AG10803 (cell line): ENCODE measurements at places on chromosomes 1 and 21.

- peak; percentile 28 for DNase-seq
Measured at GRCh38 chr1:81681114-81681513, 119.6 kb upstream of the ADGRL2 start.

- DNase-seq: no peak
Measured at GRCh38 chr1:154158307-154159125, 3.6 kb upstream of the NUP210L start.

- DNase-seq: no peak
Measured at GRCh38 chr1:169964206-169964605, 70.5 kb upstream of the SCYL3 start.

DNA sequence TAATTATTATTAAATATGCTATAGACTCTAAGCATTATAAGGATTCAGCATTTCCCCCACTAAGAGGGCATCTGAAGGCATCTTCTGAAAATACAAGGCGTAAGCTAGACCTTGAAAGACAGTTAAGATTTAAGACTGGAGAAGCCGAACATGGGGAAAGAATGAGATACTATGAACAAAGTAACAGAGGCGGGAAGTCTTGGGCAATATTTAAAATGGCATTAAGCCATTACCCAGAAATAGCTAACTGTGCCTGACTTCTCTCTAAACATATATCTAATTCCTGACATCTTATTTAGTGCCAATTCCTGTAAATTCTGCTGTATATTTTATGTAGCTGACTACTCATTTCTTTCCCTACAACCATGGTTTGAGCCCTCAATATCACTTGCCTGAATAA, 20.9 kb downstream of the DPH5 start:
- peak; percentile 36 for DNase-seq

DNA sequence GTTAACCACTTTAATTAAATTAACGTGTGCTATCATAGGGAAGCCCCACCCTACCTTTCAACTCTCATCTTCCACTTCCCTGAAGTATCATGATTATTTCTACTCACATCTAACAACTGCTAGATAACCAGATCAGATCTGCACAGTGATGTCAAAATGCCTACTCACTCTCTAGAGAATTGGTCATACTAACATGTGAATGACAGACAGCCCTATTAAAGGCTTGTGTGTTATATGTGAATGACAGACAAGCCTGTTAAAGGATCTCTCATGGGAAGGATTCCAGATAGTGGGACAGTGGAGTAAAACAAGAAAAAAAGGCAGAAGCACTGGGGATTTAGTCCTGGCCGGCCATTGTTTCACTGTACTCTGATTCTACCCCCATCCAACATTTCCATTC, 12.6 kb downstream of the VTCN1 start:
- DNase-seq: no peak

DNA sequence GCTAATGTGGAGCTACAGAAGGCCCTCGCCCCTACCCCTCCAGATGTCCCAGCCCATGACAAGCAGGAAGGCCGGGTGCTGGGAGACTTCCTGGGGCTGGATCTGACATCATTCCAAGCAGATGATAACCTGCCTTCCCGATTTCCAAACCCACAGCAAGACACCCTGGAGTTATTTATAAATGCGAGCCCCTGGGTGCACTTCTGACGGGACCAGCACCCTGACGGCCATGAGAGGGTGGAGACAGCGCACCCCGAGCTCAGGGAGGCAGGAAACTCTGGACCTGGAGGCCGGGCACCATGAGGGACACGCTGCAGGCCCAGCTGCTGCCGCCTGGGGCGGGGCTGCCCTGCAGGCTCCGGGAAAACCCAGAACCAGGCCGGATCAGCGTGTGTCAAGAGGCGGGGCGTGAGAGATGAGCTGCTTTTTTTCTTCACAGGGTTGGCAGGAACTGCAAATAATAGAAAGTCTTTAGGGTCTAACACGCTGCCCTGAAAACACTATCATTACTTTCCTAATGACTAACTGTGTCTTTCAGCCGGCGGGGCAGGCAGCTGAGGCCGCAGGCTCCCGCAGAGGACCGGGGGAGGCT, 2.5 kb upstream of the PCBP3 start:
- DNase-seq: peak; percentile 63

- DNase-seq: no peak
Measured at GRCh38 chr1:96553811-96554210, 167.8 kb upstream of the PTBP2 start.

DNA sequence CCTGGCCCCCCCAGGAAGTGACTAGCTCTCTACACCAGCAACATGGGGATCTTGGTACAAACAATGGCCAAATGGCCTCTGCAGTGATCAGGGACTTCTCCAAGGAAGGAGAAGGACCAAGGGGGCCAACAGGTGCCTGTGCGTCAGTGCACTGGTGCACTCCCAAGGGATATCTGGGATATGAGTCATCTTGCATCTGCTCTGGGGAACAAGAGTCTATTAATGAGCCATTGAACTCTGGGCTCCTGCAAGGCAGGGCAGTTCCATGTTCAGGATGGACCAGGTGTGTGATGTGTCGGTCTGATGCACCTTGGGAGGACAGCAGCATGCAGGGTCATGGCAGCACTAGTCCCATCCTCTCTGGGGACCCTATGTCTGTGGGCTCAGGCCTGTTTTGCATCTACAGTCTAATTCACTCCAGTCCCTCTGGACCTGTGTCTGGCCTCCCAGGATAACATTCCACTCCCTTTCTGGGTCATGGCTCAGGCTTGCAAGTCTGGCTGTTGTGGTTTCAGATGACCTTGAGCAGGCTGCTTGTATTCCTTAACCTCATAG, 125.3 kb downstream of the TRABD2B start:
- no peak for DNase-seq

DNA sequence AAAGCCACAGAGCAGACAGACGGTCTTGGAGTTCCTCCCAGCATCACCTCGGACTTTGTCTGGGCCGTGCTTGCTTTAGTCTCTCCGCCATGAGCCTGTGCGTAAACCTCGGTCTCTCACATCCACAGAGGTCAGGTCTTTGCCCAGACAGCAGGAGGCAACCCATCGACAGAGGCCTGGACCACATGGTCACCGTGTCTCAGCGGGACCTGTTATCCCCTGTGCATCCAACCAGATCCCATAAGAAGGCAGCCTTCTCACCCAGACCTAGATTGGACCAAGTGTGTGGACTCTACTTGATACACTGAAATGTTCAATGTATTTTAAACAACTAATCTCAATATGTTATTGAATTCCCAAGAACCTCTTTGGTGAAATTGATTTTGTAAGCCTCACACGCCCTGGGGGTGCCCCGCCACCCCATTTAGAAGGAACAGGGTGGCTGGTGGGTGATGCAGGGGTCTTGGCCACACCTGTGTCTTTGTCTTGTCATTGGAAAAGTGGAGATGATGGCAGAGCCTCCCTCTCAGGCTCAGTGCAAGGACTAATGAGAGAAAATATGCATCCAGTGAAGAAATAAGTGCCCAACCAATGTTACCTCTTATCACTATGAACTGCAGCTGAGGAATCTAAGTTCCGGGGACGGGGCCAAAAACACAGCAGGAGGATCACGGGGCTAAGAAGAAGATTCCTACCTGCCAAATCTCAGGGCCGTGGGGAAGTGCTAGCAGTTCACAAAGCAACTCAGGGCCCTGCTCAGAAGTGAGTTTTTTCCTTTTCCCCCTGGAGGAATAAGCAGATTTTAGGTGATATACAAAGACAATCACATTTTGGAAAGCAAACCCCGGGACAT, 101.6 kb upstream of the BACE2 start:
- no peak for DNase-seq

- no peak for DNase-seq
Measured at GRCh38 chr1:232432313-232432712, 197.6 kb downstream of the SIPA1L2 start.

- no peak for DNase-seq
Measured at GRCh38 chr1:248923352-248924338, 17.6 kb downstream of the PGBD2 start.

- DNase-seq: no peak
Measured at GRCh38 chr1:67469431-67469830, 39.2 kb upstream of the SERBP1 start.

DNA sequence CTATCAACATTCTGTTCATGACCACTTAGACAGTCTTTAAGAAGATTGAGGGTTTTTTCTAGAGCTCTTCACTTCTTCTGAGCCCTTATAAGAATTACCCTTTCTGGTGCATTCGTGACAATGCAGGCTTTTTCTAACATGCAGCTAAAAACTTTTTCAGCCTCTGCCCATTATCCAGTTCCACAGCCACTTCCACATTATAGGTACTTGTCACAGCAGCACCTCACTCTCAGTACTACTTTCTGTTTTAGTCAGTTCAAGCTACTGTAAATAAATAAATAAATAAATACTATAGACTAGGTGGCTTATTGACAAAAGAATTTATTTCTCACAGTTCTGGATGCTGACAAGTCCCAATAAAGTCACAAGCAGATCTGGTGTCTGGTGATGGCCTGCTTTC, 284.4 kb upstream of the PKN2 start:
- DNase-seq: no peak

DNA sequence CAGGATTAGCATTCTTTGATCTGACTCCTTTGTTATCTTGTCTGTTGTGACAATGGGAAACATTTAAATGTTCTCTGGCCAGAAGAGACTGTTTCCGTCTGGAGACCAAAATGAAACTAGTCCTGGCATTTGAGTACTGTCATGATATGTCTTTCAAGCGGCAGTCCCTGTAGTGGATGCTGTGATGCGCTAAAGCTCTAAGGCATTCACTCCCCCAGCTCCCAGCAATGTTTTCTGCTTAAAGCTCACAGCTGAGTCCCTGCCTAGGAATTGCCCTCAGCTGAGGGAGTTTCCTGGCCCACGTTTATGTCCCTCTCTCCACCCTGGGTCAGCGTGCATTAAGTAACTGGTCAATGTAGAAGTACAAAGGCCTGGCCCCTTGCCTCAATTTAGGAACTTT, 109.4 kb downstream of the UCHL5 start:
- no peak for DNase-seq

DNA sequence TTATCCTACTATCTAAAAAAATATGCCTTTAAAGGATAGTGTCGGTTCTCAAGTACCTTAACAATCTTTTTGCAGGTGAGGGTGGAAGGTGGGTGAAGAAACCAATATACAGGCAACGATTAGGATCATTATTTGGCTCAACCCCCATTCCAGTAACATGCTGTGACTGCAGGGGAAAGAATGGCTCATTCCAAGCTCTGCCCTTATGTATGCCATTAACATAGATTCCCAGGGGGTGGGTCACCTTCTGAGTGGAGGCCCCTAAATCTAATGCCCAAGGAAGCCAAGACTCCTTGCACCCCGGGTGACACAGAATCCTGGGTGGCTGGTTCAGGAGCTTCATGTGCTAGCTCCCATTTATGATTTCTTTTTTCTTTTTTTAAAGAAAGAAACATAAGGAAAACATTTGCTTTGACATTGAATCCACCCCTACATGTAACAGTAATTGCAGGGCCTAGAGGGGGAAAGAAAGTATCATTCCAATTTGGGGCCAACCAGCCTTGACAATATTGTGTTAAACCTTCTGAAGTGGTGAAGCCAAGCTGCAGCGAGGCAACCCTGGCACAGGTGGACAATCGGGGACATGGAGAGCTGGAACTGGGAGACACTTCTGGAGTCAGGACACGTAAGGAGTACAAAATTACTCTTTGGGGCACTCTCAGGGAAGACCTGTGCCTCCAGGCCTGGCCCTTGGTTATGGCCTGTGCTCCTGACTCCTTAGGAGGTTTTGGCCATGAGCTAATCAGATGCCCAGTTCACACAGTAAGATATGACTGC, 200.3 kb downstream of the PBX1 start:
- DNase-seq: no peak

- DNase-seq: no peak
Measured at GRCh38 chr1:201841265-201841912, 12.4 kb downstream of the IPO9 start.

- peak; percentile 52 for DNase-seq
Measured at GRCh38 chr1:187264995-187265602, 436.4 kb downstream of the PLA2G4A start.

- DNase-seq: peak; percentile 35
Measured at GRCh38 chr1:12552951-12553921, 64.8 kb downstream of the DHRS3 start.

DNA sequence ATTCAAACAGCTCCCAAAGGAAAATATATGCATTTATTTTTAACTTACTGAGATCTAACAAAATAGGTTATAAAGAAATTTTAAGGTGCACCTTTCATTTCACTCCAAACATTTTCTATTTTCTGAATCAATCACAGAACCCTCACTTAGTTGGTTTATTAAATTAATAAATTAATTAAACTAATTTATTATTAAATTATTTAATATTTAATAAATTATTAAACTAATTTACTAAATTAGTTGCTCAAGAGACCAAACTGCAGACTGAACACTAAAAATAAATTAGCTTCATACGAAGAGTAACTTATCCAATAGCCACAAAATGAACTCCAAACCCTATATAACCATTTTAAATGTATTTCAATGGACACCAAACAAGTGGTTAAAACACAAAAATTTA, 68.0 kb downstream of the PRPF38A start:
- no peak for DNase-seq

GRCh38 chr1:227070638-227071285, 130.7 kb downstream of the COQ8A start:
- DNase-seq: peak; percentile 18

DNA sequence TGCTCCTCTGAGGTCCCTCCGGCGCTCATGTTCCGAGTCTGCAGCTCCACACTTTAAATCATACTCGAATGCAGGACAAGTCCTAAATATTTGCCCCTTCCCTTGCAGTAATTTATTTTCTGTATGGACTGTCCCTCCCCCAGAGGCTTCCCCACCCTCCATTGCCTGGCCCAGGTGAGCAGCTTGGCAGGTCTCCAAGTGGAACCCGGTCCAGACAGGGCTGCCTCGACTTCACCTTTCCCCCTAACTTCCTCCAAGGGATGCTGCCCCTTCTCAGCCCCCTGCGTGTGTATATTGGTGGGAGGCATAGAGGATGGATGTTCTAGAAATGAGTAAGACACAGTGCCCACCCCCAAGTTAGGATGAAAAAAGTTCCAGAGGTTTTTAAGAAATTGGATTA, 5.4 kb upstream of the OPTC start:
- DNase-seq: no peak

DNA sequence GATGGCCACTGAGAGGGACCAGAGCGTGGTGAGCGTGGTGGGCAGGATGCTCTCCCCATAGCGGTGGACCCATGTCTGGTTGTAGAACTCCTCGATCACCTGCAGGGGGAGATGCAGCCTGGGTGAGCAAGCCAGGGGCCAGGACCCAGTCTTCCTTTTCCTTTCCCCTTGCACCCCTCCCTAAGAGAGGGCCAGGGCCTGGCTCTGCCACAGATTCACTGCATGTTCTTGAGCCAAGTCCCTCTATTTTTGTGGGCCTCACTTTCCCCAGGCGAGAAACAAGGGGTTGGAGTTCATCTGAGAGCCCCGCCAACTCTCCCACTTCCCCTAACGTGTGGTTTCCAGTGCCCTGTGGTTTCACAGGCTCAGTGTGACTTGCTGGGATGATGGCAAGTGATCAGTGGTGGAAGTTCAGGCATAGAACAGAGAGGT, 27.5 kb downstream of the SLC2A1 start:
- peak; percentile 37 for DNase-seq

DNA sequence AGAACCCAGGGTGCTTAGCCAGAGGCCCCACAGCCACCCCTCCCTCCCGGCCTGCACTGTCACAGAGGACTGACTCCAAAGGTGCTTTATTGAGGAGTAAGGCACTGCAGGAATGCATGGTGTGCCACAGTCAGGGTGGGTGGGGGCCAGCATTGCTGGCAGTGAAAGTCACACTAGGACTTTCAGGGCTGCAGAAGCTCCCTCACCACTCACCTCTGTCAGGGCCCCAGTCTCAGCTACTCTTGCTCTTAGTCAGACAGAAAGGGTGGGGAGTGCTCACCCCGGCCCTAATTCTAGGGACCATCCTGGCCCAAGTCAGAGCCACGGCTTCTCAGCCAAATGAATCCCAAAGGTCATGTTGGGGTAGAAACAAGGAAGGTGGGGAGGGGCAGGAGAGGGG, 19.4 kb downstream of the KNCN start:
- DNase-seq: no peak

- no peak for DNase-seq
Measured at GRCh38 chr1:167938080-167938636, 1.3 kb upstream of the MPC2 start.
